Tongue (tissue), 3 donors: ENCODE measurements at places on chromosomes 16 and 17. TPM values are rescaled to one million over a fixed set of nuclear protein-coding genes. Genes with fewer than 3 reads are reported as not detected.
A peak's percentile ranks its signal among the peaks of the same experiment; 100 is the strongest.

The LITAFD gene
- total RNA-seq, result not detected

The RND2 gene
- 0.92 TPM for total RNA-seq

The MCRIP1 gene
- 111 TPM for total RNA-seq

The EME1 gene
- total RNA-seq, result 4.3 TPM

GRCh38 chr17:32772453-32773025, 104.4 kb downstream of the MYO1D start:
- DNase-seq, result no peak

- DNase-seq, result peak; percentile 67
These were observed 14.4 kb downstream of the NTAN1 start for GRCh38 chr16:15041271-15042004.

GRCh38 chr17:32536736-32537643, 50.2 kb downstream of the CDK5R1 start:
- DNase-seq, result peak; percentile 41

- no peak for DNase-seq
These were observed 150.0 kb upstream of the PSMD7 start for GRCh38 chr16:74146643-74147042.

- no peak for DNase-seq
These were observed 2.4 kb downstream of the DOK4 start for GRCh38 chr16:57483725-57484514.

DNA sequence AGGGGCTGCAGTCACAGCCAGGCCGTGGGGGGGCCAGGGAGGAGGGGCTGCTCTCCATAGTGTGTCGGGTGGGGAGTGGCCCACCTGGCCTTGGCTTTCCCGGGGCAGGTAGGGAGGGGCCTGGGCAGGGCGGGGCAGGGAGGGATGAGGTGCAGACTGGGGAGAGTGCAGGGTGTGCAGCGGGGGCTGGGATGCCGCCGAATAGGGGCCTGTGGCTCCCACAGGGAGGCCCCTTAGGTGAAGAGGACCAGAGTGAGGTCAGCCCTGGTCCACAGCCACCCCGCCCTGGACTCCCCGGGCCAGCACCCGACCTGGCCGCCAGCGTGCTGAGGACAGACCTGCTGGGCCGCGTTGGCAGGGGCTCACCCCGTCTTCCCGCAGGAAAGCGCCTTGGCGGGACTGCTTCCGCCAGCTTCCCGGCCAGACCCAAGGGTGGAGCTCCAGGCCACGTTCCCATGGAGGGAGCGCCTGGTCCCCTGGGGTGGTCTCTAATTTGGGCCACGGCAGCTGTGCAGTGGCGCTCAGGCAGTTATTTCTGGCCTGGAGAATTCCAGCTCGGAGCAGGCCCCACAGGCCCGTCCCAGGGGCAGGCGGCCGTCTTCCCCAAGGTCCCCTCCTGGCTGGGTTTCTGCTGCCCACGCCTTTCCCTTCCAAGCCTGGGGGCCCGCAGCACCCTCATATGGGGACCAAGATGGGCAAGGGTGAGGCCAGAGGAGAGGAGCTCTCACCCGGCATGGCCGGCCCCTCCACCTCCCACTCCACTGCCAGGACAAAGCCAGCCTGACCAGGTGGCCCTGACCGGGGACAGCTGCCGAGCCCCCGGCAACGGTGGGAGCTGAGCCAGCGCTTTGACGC, 27.9 kb downstream of the CACNA1H start:
- peak; percentile 82 for DNase-seq

- DNase-seq, result peak; percentile 17
These were observed 30.1 kb upstream of the DYNLL2 start for GRCh38 chr17:58052945-58053715.
